Fibroblast of the aortic adventitia (primary cell): ENCODE measurements at places on chromosomes 6 and 20. TPM values are rescaled to one million over a fixed set of nuclear protein-coding genes. Genes with fewer than 3 reads are reported as not detected.
A peak's percentile ranks its signal among the peaks of the same experiment; 100 is the strongest.

Gene RBM24
- total RNA-seq: 0.65 and 1.9 TPM in 2 replicates

Gene TRIM40
- total RNA-seq: not detected in 2 replicates

Gene FLRT3
- total RNA-seq: 0.54 and 5.9 TPM in 2 replicates

Gene JPH2
- under 0.01 and 0.82 TPM in 2 replicates for total RNA-seq

Gene LYRM2
- total RNA-seq: 19.6 and 35.5 TPM in 2 replicates

Gene SUMO4
- 3.8 TPM in 1 of 2 replicates, not detected in the other for total RNA-seq

Gene SEMG1
- total RNA-seq: not detected in 2 replicates

Gene AHI1
- 11.4 and 33.4 TPM in 2 replicates for total RNA-seq

Gene HLA-DRA
- 0.45 TPM in 1 of 2 replicates, not detected in the other for total RNA-seq

Gene SNX21
- total RNA-seq: 88.8 and 90.7 TPM in 2 replicates

Gene GLP1R
- total RNA-seq: not detected in 2 replicates

Gene SLC22A2
- not detected in 2 replicates for total RNA-seq

DNA sequence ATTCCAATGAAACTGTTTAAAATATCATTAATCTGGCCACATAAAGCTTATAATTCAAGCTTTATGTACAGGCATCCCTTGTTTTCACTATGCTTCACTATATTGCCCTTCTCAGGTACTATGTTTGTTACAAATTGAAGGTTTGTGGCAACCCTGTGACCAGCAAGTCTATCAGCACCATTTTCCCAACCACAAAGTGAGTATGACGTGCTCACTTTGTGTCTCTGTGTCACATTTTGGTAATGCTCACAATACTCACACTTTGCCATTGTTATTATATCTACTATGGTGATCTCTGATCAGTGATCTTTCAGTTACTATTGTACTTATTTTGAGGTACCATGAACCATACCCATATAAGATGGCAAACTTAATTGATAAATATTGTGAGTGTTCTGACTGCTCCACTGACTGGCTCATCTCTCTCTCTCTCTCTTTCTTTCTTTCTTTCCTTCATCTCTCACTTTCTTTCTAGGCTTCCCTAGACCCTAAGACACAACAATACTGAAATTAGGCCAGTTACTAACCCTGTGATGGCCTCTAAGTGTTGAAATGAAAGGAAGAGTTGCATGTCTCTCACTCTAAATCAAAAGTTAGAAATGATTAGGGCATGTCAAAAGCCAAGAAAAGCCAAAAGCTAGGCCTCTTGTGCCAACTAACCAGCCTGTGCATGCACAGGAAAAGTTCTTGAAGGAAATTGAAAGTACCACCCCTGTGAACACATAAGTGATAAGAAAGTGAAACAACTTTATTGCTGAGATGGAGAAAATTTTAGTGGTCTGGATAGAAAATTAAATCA is 227.9 kb downstream of the BCAS1 start:
- no peak for DNase-seq

DNA sequence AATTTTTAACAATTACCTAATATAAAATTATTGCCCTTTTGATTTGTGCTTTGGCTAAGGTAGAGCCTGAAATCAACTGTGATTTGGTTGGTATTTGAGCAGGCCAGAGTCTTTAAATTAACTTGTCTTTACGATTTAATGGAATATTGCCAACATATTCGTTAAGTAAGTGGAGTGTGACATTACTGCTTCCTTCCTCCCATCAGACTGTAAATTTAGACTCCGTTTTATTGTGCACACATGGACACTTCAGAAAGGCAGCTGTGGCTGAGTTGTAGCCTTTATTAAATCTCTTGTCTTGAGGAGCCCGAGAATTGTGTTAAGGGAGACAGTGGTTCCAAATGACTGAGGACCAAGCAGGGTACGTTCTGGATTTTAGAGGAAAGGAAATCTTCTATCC is 57.4 kb downstream of the CAP2 start:
- DNase-seq: no peak

DNA sequence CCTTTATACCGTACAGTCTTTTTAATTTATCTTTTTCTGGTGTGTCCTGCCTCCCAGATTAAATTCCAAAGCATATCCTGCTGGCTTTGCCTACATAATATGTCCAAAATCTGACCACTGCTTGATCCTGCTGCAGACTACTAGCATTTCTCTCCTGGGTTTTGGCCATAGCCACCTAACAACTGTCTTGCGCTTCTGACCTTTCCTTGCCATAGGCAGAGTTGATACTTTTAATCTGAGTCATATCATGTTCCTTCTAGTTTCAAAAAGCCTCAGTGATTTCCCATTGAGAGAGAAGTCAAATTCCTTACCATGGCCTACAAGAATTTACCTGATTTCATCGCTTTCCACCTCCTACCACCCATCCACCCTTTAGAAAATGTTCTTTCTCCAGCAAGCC is 104.8 kb downstream of the BCKDHB start:
- DNase-seq: peak; percentile 13

DNA sequence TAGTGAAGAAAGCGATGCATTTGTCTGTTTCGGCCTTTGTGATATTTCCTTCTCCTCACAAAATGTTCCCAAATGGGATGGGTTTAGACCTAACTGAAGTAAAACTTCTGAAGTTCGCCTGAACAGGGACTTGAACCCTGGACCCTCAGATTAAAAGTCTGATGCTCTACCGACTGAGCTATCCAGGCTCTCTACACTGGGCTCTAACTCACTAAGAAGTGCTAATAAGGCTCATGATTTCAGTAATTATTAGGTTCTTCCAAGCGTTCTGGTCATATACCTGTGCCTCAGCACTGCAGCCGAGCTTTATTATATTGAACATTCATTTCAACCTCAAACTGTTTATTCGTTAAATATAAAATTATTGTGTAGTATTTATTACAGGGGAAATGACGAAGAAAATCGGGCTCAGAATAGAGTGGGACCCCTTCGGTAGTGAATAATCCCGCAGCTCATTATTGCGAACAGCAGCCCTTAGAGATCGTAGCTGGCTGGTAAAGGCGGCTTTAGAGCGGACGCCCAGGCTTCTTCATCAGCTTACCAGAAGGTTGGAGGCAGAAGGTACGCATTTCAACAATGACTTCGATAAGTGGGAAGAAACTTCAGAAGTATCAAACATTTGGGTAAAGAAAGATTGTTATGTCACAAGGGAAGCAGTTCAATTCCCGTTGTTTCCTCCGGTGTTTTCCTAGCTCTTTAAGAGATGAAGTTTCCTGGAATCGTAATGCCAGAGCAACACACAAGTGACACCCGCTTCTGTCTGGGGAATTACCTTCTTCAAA is 119.0 kb upstream of the ZNF184 start:
- DNase-seq: peak; percentile 35

DNA sequence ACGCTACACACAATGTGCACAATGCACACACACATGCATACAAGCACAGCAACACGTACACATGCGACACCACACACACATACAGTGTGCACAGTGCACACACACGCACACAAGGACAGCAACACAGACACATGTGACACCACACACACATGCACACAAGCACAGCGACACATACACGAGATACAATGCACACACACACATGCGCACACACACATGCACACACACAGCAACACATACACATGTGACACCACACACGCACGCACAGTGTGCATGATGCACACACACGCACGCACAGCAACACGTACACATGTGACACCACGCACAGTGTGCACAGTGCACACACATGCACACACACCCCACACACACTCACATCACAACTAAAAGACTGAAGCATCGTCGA is 327.3 kb downstream of the THBS2 start:
- no peak for DNase-seq

- peak; percentile 41 for DNase-seq
These were observed 25.9 kb upstream of the FOXQ1 start for GRCh38 chr6:1285956-1286355.

DNA sequence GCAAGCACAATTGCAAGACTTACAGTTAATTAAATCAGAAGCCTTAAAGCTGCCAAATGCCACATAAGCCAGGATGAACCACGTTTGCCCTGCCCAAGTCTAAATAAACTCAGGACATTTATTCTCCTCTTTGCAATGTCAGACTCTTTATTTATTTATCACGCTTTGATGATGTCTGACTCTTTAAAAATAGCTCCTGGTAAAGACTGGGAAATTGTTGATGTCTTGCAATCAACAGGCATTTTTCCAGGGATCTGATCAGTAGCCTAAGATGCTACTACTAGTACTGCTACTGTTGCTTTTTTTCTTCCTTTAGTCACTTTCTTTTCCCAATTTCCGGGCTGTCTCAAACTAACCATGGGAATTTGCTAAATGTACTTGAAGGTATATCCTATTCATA is 365.8 kb upstream of the MARCKS start:
- DNase-seq: no peak

- DNase-seq: no peak
These were observed 42.1 kb upstream of the HLA-E start for GRCh38 chr6:30447237-30447636.

- DNase-seq: peak; percentile 27
These were observed 336.2 kb downstream of the FOXA2 start for GRCh38 chr20:22248051-22248667.

- DNase-seq: no peak
These were observed 14.5 kb downstream of the TFAP2A start for GRCh38 chr6:10400330-10400729.

DNA sequence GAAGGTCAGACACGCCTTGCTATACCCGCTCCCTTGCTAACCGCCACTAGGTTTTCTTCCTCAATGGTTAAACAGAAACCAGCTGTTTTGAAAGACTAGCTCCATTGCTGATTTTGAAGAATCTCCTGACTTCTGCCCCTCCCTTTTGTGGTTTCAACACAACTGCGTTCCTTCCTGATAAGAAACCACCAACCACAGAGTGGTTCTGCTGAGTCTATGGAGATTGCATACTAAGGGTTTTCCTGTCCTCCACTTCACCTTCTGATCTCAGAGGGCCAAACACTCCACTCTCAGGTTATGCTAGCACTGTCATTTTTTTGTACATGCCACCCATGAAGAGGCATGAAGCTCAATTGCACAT is 207.9 kb downstream of the MYLK4 start:
- peak; percentile 91 for DNase-seq

- no peak for DNase-seq
These were observed 31.9 kb downstream of the SERPINB6 start for GRCh38 chr6:2939315-2940009.

DNA sequence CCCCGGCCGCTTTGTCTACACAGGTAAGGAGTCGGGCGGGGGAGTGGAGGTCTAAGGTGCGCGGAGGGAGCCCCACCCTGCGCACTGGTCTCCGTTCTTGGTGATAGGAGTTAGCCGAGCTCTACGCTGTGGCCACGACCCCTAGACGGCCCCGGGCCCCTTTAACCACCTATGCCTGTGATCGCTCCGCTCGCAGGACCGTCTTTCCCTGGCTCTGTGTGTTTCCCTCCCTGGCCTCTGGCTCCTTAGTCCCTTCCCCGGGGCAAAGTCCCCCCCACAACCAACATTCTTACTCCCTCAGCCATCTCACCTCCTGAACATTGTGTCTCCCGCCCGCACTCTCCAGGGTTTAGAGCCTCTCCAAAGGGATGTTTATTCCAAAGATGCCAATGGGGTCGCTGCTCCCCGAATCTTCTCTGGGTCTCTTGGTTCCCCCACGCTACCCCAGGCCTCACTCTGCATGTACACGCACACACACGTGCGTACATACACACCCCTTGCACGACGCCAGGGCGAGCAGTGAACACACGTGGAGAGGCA is 50.4 kb downstream of the CPXM1 start:
- DNase-seq: no peak

DNA sequence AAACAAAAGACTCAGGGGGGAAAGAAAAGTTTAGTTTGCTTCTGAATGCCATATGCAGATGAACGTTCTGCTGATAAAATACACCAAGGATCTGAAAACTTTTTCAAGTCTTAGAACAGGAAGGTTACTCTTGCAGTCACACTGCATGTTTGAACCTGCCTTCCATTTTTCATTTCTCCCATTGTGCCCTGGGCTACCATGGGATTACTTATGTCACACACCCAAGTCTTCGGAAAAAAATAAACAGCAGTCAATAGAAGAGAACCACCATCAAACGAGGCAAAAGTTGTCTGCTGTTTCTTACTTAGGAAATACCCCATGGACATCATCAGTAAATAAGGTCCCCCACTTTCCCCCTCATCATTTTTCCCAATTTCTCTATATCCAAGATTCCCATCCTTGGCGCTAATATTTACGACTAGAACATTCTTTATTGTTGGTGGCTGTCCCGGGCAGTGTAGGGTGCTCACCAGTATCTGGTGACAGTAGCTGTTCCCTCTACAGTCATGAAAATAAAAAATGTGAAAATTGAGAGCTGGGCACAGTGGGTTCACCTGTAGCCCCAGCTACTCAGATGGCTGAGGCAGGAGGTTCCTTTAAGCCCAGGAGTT is 202.5 kb downstream of the BCAS1 start:
- no peak for DNase-seq

DNA sequence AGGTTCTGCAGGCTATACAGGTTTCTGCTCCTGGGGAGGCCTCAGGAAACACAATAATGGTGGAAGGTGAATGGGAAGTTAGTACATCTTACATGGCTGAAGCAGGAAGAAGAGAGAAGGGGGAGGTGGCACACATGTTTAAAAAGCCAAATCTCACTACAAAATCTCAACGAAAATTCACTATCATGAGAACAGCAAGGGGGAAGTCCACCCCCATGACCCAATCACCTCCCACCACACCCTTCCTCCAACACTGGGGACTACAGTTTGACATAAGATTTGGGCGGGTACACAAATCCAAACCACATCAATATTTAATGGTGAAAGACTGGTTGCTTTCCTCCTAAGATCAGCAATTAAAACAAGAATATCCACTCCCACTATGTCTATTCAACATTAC is 13.8 kb upstream of the POLR1H start:
- DNase-seq: no peak

GRCh38 chr6:76441875-76442274 is 369.4 kb upstream of the IMPG1 start:
- no peak for DNase-seq

DNA sequence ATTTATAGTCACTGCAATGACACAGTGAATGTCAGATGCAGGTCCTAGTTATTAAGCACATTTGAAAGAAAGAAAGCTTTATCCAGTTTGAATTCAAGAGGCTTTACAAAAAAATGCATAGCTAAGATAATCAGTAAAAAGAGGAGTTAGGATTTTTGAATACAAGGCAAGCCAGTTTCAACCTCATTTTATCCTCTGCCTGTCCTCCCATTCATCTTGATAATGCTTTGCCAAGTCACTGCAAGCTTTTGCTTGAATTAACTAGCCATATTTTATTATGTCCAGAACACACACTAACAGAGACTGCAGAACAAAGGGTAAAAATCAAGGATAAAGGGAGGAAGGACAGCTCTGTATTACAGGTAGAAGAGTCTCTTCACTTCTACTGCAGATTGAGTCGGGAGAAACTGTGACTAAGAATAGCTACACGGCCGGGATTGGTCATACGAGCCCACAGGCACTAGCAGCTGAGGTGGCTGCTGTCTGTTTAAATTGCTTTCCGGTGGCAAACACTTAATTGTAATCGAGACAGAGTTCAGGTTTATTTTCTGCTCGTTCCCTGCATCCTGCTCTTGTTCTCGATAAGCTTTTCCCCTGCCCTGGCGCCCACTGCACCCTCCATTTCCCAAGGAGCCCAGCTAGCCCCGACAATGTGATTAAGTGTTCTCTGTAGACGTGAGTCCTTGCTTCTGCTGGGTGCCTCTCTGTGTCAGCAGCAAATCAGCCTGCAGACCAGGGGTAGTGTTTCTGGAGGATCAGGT is 30.5 kb upstream of the AKAP12 start:
- DNase-seq: peak; percentile 13

DNA sequence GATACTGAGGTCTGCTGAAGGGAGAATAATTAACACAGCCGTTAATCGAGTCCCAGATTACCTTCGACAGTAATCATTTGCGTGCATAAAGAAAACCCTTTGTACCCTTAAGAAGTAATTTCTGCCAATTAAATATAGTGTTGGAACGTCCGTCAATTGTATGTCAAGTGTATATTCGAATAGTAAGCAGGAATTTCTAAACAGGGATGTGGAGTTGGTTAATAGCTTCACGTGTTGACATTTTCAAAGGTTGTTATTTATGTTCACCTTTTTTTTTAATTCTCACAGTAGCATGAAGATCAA is 798 bp upstream of the SNAP91 start:
- DNase-seq: no peak
